ENCODE measurements at places on chromosomes 4 and X.

- no peak for DNase-seq
These were observed 434.7 kb downstream of the GRIA2 start for GRCh38 chr4:157655096-157655809.

GRCh38 chr4:174262624-174263444 lies 20.6 kb downstream of the FBXO8 start:
- no peak for DNase-seq

- DNase-seq: no peak
These were observed 10.5 kb downstream of the TLR7 start for GRCh38 chrX:12877386-12877785.

- peak; percentile 68 for DNase-seq
These were observed 342 bp downstream of the EOLA2 start for GRCh38 chrX:149937871-149938426.

GRCh38 chr4:88005076-88005475 lies 2.4 kb upstream of the PKD2 start:
- DNase-seq: no peak

- DNase-seq: no peak
These were observed 1.9 kb upstream of the PPP3CA start for GRCh38 chr4:101348995-101349800.

GRCh38 chrX:154738011-154738738 lies 12.7 kb downstream of the GAB3 start:
- peak; percentile 69 for DNase-seq

DNA sequence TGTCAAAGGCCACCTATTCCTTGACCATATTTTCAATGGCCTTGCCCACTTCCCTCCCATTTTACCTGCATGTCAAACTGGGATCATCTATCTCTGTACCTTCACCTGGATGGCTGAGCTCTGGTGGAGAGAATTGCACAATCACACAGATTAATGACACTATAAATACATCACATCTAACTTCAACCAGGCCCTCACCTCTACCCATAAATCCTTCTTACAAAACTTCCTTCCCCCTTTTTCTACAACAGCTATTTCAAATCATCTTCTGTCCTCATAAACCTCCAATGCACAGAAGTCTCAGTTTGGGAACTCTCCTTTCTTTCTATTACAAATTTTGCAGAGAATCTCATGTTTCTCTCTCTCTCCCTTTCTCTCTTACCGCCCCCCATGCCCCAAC lies 9.2 kb downstream of the PALLD start:
- DNase-seq: no peak

- no peak for DNase-seq
These were observed 294.1 kb downstream of the STIM2 start for GRCh38 chr4:27154706-27155105.

- no peak for DNase-seq
These were observed 19.2 kb downstream of the GPC3 start for GRCh38 chrX:133966199-133966598.

DNA sequence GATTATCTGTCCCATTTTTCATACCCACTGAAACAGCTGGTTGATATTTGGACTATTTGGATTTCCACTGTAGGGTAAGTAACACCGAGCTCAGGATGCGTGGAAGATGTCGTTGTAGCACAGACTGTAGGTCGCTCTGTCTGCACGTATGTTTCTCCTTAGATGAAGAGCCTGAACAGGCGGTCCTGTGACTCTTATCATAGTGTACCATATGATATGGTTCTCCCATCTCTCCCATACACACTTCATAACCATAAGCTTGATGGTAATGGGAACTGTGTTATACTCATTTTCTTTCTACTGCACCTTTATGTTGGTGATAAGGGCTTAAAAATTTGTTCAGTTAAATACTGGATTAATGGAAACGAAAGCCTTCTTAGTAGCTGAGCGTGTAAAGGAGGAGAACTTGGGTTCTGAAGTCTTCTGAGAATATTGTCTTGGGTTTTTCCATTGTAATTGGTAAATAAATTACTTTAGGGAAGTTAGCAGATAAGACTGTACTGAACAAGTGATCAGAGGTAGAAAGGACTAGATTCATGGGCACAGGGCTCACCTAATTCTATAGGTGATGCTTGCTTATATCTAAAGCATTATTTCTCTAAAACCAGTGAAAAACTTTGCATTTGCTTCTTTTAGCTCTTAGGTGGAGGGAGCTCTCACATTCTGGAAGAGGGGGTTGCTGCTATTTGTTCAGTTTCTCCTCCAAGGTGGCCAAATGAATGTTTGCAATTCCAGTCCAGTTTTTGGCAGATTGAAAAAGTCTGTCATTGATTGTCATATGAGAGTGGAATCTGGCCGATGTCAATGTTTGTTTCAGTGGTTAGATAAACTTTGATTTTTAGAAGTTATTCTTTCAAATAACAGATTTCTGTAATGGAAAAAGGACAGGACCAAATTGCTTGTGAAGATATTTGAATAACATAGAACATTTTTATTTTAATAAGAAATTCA lies 15.8 kb downstream of the SMAD1 start:
- DNase-seq: no peak

GRCh38 chr4:130026185-130026584 lies 930.2 kb downstream of the C4orf33 start:
- no peak for DNase-seq

- no peak for DNase-seq
These were observed 115.2 kb upstream of the LNX1 start for GRCh38 chr4:53706422-53707032.
